ENCODE measurements at places on chromosomes 7 and 10.

DNA sequence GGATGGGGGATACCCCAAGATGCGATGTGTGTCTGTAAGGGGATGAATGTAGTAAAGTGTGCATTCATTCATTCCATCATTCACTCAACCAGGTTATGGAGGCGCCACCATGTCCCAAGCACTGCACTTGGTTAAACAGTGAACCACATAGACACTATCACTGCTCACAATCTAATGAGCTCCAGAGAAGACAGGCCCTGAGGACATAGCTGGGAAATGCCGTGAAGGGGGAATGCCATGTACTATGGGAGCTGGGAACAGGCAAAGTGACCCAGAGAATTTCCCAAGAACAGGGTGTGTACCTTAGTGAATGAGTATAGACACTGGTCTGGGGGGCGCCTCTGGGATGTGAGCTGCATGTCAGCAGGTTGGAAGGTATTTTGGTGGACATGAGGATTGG, 44.5 kb upstream of the LBX1 start:
- H3K4me3 ChIP-seq = no peak overlapping the region
- H3K36me3 ChIP-seq = no peaks in the 10 kb centered on the region
- no peak for DNase-seq
- H3K27ac ChIP-seq = no peak overlapping the region
- peaks cover 4% of the 10 kb centered on the region for H3K27me3 ChIP-seq

GRCh38 chr10:44864051-44864450, 47.1 kb upstream of the TMEM72 start:
- H3K36me3 ChIP-seq = no peaks in the 10 kb centered on the region
- peak; percentile 21 for DNase-seq
- peak overlapping the region; percentile 40 for H3K4me3 ChIP-seq
- H3K27ac ChIP-seq = no peak overlapping the region
- peaks cover 14% of the 10 kb centered on the region for H3K4me1 ChIP-seq

DNA sequence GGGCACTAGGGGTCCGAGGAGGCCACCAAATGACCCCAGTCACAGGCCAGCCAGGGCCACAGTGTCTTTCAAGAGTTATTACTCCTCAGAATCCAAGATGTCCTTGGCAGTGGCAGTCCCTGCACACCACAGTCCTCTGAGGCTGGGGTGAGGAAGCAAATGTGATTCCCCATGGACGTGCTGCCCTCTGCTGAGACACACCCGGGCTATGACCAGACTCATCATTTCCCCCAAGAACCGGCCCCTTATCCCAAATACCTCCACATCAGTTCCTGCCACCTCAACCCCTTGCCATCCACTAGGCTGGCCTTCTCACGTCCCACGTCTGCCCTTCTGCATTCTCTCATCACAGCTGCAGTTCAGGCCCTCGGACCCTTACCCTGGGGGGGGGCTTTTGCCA, 5.0 kb downstream of the PRKAG2 start:
- no peaks in the 10 kb centered on the region for H3K27me3 ChIP-seq
- no peak for DNase-seq
- H3K4me3 ChIP-seq = no peak overlapping the region
- H3K36me3 ChIP-seq = no peaks in the 10 kb centered on the region
- H3K4me1 ChIP-seq = peaks cover 16% of the 10 kb centered on the region

GRCh38 chr10:121159670-121160069, 308.5 kb downstream of the WDR11 start:
- no peaks in the 10 kb centered on the region for H3K4me1 ChIP-seq
- no peaks in the 10 kb centered on the region for H3K27me3 ChIP-seq
- no peak overlapping the region for H3K27ac ChIP-seq
- no peak overlapping the region for H3K4me3 ChIP-seq

DNA sequence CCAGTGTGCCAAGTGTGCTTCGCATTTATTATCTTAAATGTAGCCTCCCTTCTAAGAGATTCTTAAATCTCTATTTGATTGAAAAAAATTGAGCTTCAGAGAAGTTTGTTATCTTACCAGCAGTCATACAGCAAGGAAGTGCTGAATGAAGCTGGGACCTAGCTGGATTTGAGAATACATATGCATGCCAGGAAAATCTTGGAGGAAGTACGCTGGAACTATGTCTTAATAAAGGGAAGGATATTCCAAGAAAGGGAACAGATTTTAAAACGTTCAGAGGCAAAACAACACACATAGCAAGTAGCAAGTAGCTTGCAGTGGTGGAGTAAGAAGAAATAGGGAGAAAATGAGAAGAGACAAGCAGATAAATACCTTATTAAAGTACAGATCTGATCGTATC, 1.5 kb downstream of the CFAP70 start:
- peaks cover 6% of the 10 kb centered on the region for H3K4me1 ChIP-seq
- no peaks in the 10 kb centered on the region for H3K27me3 ChIP-seq
- H3K36me3 ChIP-seq = no peaks in the 10 kb centered on the region
- H3K4me3 ChIP-seq = no peak overlapping the region
- DNase-seq = no peak
- H3K27ac ChIP-seq = no peak overlapping the region

All from natural killer cell (primary cell).